ENCODE measurements at places on chromosomes 6 and 20.

DNA sequence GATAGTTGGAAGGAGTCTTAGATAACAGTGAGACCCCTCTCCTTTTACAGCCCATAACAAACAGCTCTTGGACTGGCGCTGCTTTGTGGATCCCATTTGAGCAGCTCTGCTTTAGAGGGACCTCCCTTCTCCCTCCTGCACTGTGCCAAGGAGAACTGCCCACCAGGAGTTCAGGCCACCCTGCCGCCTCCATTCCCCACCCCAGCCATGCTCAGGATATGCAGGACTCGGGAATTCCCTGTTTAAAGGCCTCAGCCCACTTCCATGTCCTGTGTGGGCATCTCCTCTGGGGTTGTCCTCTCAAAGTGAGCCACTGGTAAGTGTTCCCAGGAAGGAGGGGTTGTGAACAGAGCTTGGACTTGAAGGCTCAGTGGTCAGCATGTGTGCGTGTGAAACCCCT lies 312.6 kb upstream of the RNF24 start:
- no peak for DNase-seq

DNA sequence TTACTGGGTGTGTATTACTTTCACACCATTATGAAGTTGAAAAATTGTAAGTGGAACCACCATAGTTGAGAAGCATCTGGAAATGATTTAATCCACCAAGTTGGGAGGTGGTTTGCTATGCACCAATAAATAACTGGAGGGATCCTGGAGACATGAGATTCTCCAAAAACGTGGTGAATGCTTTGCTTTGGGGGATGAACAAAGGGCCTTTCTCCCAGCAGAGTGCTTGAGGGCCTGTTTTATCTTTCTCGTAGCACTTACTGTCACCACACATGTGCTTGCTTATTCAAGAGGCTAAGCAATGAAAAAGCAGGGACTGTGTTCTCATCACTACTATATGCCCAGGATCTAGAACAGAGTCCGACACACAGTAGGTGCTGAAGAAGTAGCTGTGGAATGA lies 371.1 kb downstream of the DHX35 start:
- DNase-seq: no peak

- peak; percentile 57 for DNase-seq
These were observed 20.7 kb upstream of the PHACTR3 start for GRCh38 chr20:59583428-59584277.

DNA sequence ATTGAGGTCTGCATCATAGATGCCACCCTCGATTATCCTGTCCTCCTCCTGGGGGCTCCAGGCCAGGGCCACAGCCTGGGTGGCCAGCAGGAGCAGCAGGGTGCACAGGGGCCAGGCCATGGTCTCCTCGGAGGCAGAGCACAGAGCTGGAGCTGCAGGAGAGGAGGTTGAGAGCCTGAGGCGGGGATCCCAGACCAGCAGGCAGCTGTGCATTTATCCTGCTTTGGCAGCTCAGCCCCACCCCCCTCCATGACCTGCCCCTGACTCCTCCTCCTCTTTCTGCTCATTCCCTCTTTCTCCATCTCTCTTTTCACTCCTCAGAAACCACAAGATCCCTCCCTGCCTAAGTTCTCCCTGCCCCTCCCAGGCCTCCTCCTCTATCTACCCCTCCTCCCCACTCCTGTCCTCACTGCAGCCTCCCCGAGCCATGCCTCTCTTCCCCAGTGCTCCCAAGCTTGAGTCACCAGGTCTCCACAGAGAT lies at the start of gene CST2:
CST2 (minus strand) TSS at position 189 of the 481 bp plus-strand sequence; CDS start at position 120, 69 bp downstream.
- no peak for DNase-seq

GRCh38 chr6:94535798-94536197 lies 1041.5 kb upstream of the MANEA start:
- no peak for DNase-seq

DNA sequence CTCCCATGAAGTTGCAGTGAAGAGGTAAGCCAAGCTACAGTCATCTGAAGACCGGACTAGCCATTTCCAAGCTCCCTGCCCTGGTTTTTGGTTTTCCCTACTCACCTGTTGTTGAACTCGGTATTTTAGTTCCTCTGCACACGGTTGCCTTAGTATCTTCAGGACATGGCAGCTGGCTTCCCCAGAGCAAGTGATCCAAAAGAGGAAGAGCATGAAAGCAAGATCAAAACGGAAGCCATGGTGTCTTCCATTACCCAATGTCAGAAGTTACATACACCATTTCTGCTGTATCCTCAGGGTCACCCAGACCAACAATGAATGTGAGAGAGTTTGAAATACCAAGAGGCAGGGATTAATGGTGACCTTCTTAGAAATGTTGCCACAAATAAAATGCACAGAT lies 276.6 kb upstream of the CNR1 start:
- DNase-seq: no peak

- no peak for DNase-seq
These were observed 104.4 kb downstream of the RNASET2 start for GRCh38 chr6:166851911-166852310.

DNA sequence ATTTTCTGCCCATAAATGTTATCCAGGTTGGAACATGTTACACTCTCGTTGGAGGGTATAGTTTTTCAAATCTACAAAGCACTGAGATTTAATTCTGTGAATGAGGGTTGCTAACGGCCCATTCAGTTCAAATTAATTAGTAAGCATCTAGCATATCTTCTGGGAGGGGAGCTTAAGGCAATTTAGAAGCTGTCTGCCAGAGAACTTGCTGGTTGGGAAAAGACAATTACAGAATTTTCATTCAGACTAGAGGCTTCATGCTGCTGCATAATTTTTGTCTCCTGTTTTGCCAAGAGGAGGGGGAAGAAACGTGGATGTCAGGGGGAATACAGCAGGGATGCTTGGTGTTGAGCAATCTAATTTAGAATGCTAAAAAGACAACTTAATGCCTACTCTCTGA lies 268.3 kb upstream of the FAM83B start:
- DNase-seq: no peak

GRCh38 chr6:3849681-3850450 lies 693 bp downstream of the FAM50B start:
- peak; percentile 23 for DNase-seq

GRCh38 chr6:76708641-76709331 lies 636.3 kb upstream of the IMPG1 start:
- no peak for DNase-seq

GRCh38 chr6:53335224-53335994 lies 13.3 kb downstream of the ELOVL5 start:
- no peak for DNase-seq

- no peak for DNase-seq
These were observed 47.3 kb downstream of the ZFAND3 start for GRCh38 chr6:37866590-37867507.

DNA sequence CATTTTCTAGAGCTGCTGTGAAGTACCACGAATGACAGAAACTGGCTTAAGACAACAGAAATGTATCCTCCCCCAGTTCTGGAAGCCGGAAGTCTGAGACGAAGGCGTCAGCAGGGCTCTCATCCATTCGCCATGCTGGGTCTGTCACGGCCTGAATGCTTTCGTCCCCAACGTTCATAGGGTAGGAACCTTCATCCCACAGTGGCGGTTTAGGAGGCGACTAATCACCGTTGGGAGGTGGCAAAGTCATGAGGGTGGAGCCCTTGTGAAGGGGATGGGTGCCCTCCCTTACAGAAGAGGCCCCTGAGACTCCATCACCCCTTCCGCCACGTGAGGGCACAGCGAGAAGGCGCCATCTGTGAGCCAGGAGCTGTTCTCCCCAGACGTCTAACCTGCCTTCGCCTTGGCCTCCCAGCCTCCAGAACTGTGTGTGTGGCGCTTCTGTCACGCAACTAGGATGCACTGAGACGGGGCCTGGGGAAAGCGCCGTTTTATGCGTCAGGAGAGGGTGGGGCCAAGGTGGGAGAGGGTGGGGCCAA lies 250.3 kb downstream of the TTLL2 start:
- DNase-seq: no peak

Measured in head of caudate nucleus (tissue), 42 donors.